ENCODE measurements at places on chromosomes 3 and 15.

GRCh38 chr15:50710585-50710984 lies 24.0 kb upstream of the TRPM7 start:
- no peak for DNase-seq

- no peak for DNase-seq
Measured at GRCh38 chr3:126765187-126766069, 61.4 kb downstream of the CHCHD6 start.

GRCh38 chr15:85412956-85413854 lies 32.8 kb downstream of the AKAP13 start:
- peak; percentile 88 for DNase-seq

GRCh38 chr15:47363653-47364052 lies 353.7 kb upstream of the SEMA6D start:
- DNase-seq: no peak

- no peak for DNase-seq
Measured at GRCh38 chr3:160472344-160472743, 22.8 kb upstream of the TRIM59 start.

DNA sequence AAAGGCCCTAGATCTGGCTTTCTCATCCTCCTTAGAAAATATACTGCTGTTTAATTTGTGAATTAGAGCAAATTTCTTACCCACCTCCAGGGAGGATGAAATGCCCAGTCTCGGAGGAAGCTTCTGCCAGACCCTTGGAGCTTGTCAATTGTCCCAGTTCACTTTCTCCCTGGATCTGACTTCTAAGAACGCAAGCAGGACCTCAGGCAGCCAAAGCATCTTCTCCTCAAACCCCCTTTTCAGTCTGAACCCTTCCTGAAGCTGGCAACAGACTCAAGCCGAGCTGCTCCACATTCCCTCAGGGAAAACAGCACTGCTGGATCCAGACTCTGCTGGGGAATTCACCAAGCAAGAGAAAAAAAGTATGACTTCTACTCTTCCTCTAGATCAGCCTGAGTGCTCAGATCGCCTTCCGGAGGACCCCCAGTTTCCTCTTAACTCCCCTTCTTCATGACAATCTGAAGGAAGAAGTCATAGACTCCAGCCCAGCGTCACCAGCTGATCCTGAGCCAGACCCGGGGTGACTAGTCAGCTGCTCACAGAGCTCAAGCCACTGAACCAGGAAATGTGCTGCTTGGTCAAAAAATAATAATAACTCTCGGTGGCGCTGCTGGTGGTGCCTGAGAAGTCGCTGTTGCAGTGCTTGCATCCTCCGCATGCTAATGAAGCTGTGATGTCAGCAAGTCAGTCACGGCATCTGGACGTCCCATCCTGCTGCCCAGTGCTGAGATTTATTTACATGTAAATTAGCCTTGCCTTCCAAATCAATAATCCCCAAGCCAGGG lies at the start of gene PRICKLE2:
Gene PRICKLE2, minus strand, starts transcription at position 641 of the 785 bp plus-strand sequence. CDS start 26,539 bp downstream, outside the sequence.
- DNase-seq: no peak

- peak; percentile 63 for DNase-seq
Measured at GRCh38 chr15:89998141-89998661, 2.9 kb upstream of the ZNF710 start.

GRCh38 chr3:104805508-104805907 lies 561.2 kb upstream of the ALCAM start:
- no peak for DNase-seq

GRCh38 chr3:14598143-14598569 lies 53.4 kb upstream of the CCDC174 start:
- peak; percentile 22 for DNase-seq

- no peak for DNase-seq
Measured at GRCh38 chr3:120284747-120285507, at the start of gene GPR156. Gene GPR156 (minus strand): TSS chr3:120285222. CDS start chr3:120244098, 41,124 bp downstream.

- no peak for DNase-seq
Measured at GRCh38 chr3:120203016-120203415, 82.0 kb downstream of the GPR156 start.

GRCh38 chr3:145807990-145808389 lies 353.0 kb downstream of the PLOD2 start:
- no peak for DNase-seq

- DNase-seq: no peak
Measured at GRCh38 chr3:28348265-28348628, 274 bp upstream of the ZCWPW2 start.

DNA sequence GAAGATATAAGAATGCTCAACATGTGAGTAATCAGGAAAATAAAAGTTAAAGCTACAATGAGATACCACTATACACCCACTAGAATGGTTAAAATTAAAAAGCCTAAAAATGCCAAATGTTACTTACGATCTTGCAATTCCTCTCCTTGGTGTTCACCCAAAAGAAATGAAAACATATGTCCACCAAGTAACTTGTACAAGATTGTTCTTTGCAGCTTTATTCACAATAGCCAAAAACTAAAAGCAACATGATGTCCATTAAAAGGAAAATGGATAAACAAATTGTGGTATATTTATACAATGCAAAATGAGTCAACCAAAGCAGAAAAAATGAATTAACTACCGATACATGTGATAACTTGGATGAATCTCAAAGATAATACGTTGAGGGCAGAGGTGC lies 301.6 kb upstream of the THBS1 start:
- no peak for DNase-seq

DNA sequence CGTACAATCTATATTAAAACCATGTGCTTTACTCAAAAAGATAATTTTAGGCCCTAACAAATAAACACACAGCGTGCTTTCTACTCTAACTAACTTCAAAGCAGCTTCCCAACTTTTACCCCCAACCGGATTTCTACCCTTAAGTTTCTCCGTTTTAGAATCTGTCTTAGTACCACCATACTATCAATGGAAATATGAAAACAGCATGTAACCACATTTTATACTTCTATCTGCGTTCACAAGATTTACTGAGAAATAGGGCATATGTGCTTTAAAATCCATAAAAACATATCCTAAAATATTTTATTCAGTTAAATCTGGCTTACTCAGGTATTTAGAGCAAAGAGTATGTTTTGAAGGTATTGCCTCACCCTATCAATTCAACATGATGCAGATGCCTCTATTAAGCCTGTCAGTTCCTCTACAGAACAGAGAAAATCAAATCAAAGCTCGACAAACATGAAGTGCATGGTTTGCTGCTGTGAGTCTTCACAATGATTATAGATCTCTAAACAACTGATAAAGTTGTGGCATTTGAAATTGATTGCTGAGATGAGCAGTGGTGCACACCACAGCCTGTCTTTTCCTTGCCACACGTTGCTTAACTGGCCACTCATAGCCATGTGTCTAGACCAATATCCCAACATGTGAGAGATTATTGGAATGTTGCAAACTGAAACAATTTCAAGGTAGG lies 44.5 kb upstream of the ZPLD1 start:
- no peak for DNase-seq

All from LoVo (cell line).